Non-pigmented ciliary epithelial cell (primary cell): ENCODE measurements at places on chromosomes 4 and X.

- no peak for DNase-seq
Observed at GRCh38 chr4:105225500-105225899, 78.8 kb downstream of the TET2 start.

- no peak for DNase-seq
Observed at GRCh38 chr4:51885363-51885762, 42.4 kb downstream of the DCUN1D4 start.

DNA sequence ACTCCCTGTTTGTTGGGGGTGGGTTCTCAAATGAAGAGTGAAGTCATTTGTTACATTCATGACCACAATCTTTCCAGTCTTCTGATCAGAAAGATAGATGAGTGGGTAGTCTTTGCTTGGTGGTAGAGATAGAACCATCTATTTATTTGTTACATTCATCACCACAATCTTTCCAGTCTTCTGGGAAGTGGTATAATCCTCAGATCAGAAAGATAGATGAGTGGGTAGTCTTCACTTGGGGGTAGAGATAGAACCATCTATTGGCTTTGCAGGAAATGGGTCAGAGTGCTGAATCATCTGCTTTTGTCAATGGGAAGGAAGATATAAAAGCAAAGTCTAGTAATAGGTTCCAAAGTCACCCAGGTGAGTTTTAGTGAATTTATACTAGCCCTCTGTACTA lies 64.2 kb upstream of the EPGN start:
- DNase-seq = no peak

GRCh38 chr4:158170691-158171561 lies 1.9 kb downstream of the GASK1B start:
- no peak for DNase-seq

- no peak for DNase-seq
Observed at GRCh38 chr4:1462009-1462767, 55.9 kb upstream of the NKX1-1 start.

DNA sequence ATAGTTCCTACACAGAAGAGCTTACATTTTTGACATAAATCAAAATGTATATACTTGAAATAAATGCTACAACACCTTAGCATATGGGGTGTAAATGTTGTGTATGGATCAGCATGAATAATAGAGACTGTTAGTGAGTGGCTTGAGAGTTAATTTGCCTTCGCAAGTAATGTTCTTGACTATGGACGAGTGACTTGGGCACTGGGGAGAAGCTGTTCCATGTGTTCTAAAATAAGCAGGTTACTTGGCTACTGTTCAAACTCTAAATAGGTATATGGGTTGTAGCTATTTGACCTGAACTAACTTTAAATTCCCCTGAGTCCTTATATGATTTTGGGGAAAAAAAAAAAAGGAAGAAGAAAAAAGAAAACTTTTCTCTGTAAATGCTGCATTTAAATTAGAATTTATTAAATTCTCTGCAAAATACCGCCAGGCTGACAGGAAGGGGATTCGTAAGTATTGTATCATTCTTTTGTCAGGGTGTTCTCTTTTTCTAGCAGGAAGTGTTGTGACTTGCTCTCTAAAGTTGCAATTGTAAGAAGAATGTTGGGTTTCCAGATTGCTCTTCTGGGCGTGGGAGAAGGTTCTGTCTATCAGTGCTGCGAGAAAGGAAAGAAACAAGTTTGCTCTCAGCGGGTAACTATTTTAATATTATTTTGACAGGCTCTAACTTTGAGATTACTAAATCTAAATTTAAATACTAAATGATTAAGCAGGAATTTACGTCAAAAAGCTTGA lies 32.2 kb downstream of the PLS3 start:
- no peak for DNase-seq

- no peak for DNase-seq
Observed at GRCh38 chrX:136810493-136810892, 29.8 kb upstream of the ARHGEF6 start.

- DNase-seq = no peak
Observed at GRCh38 chr4:54716478-54717065, 58.8 kb downstream of the KIT start.

GRCh38 chrX:41542536-41542935 lies 95.4 kb downstream of the NYX start:
- DNase-seq = no peak

DNA sequence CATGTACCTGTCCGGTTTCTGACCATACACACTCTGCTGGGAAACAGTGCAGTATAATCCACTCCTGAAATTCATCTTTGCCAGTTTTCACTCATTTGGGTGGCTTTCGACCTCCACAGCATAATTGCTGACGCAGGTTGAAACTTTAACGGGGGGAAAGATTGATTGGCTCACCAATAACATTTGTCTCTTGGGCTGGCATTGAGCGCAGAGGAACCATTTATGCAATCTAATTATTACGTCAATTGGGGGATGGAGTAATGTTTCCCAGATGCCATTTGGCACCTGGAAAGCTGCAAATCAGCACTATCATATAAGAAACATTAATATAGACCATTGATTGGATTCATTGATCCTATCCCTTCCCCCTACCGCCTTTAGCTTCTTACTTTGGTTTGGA lies 24.1 kb upstream of the ARHGAP36 start:
- DNase-seq = no peak

DNA sequence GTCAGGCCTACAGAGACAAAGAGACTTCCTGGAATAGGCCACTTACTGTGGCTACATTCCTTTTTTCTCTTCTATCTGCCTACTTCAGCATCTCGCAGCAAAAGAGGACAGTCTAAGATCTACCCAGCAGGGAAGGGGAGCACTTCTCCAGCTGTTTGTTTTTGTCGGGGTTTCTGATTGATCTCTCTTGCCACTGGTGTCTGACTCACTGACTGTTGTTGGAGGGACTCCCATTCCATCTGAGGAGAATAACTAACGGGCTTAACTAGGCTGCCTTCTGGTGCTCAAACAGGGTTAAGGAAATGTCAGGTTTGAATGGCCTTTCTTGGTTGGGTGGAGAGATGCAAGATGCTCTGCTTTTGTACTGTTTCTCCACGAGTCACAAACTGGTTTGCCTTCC lies 100.2 kb upstream of the TMEM164 start:
- no peak for DNase-seq

DNA sequence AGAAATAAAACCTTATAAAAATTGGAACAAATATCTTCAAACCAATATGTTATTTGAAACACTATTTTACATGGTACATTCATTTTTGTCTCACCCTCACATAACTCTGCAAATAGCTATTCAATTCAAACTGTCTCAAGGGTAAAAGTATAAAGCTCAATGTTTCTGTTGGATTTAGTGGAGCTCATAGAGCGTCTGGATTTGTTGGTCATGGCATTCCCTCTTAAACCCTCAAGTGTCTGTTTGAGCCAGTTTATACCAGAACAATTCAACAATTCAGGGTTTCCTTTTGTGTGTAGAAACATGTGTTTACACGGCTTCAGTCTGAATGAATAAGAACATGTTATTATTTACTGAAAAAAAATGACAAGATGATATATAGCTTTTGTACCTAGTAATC lies 161.6 kb downstream of the PCDH18 start:
- DNase-seq = no peak

GRCh38 chrX:104318330-104319009 lies 63.7 kb upstream of the ESX1 start:
- DNase-seq = no peak

- no peak for DNase-seq
Observed at GRCh38 chrX:101785142-101785541, 125.5 kb upstream of the ARMCX2 start.

GRCh38 chr4:54073271-54073880 lies 9.0 kb upstream of the CHIC2 start:
- no peak for DNase-seq

GRCh38 chr4:114386637-114387233 lies 211.9 kb upstream of the UGT8 start:
- no peak for DNase-seq

DNA sequence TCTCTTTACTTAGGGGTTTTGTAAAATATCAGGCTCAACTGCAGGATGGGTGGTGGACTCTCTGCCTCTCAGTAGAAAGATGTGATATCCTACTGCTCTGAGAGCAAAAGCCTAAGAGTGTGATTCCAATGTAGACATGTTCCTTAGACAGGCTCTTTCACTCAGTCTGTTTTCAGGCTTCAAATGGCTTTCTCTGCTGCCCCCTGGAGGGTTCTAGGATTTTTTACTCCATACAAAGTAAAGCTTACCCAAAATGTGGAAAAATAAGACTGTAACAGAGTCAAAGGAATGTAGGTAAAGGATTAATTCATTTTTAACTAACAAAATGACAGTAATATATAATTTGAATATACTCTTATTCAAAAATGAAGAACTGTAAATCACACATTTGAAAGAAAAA lies 32.1 kb downstream of the ZGRF1 start:
- DNase-seq = peak; percentile 35

DNA sequence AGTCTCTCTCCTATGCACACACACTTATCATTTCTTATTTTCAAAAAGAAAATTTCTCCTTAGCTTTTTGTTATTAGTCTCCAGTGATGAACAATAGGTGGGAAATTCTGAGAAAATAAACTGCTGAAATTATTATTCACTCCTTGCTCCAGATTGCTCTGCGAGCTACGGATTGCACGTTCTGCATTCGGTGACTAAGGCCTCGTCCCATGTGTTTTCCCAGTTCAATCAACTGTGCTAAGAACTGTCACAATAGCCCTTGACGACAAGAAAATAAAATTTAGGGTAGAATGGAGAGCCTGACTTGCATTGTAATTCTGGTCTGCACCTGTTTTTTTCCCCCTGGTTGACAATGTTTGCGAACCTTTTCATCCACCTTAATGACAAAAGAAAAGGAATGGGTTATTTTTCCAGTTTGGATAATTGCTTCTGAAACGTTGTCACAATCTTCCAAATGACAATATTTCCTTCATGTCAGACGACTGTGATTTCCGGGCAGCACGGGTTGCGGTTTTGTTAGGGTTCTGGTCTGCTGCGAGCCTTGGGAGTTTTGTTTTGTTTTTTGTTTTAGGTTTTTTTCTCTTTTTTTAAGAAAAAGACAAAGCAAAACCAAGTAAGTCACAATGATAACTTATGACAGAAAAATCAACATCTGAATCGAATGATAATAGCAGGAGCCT lies 124.5 kb upstream of the NOCT start:
- no peak for DNase-seq

DNA sequence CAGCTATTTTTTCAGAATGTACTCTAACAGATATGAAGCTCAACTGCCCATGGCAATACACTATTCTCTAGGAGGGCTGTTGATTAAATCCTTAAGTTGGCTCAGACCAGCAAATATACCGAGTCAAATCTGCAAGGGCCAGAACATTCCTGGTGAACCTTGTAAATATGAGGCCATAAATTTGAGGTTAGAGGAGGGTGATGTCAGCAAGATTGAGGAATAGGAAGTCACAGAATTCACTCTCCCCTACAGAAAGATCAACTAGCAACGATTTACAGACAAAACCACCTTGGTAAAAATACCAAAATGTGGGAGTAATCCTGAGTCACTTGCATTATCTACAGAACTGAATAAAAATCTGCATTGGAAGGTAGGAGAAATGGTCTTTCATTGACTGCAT lies 399.3 kb downstream of the GPM6A start:
- peak; percentile 55 for DNase-seq

DNA sequence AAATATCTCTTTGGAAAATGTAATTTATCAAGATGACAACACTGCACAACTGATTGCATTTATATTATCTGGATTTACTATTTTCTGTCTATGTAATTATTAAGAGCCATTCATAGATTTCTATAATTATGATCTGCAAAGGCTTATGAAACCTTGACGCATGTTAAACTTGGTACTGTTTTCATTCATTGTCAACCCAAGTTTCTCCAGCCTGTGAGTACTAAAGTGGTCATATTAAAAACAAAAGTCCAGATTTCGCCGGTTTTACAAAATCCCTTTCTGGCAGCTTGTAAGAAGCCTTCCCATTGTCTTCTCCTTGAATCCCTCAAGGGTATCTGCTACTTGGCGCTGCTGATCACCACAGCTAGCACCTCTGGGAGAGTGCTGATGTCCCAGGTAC lies 19.7 kb upstream of the GRPR start:
- no peak for DNase-seq

DNA sequence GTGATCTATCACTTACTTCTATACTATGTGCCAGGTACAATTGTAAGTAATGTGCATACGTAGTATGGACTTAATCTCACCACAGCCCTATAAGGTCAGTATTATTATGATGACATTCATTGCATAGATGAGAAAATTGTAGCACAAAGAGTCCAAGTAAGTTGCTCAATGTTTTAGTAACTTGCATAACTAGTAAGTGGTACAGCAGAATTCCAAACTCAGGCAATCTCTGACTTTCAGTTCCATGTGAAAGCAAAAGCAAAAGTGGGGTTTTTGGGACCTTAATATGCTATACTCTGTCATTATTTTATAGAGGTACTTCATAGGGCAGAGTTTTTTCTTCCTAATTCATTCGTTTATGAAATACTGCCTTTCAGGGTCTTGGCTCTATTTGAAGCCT lies 188.8 kb upstream of the VEGFC start:
- no peak for DNase-seq

GRCh38 chr4:106569146-106570031 lies 200.8 kb upstream of the GIMD1 start:
- DNase-seq = no peak

- no peak for DNase-seq
Observed at GRCh38 chr4:102343964-102344519, 1.2 kb downstream of the SLC39A8 start.

DNA sequence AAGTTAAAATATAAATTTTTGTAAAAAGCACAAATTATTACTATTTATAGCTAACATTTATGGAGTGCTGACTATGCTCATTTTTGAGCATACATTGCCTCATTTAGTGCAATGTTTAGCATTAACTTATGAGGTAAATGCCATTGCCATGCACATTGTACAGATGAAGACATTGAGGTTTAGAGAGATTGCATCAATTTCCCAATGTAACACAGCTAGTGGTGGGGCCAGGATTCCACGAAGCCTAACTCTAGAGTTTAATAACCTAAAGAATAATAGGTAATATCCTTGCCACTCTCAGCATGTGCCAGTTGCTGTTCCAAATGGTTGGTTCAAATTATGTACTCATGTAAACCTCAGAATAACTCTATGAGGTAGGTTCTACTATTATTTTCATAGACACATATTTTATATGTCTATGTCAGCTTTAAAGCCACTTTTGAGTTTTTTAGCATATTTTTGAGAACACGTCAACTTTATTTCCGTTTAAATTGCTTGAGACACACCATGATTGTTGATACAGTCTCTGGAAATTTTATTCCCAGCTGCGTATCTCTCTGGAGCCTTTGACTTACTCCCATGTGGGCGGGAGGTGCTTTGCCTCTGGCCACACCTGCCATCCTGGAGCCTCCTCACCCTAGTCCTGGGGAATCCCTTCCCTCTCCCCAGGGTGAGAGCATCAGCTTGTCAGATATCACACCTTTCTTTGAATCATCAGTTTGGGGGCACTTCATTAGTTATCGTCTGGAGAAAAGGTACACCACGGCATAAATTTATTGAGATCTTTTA lies 10.8 kb upstream of the ADH1A start:
- peak; percentile 6 for DNase-seq

DNA sequence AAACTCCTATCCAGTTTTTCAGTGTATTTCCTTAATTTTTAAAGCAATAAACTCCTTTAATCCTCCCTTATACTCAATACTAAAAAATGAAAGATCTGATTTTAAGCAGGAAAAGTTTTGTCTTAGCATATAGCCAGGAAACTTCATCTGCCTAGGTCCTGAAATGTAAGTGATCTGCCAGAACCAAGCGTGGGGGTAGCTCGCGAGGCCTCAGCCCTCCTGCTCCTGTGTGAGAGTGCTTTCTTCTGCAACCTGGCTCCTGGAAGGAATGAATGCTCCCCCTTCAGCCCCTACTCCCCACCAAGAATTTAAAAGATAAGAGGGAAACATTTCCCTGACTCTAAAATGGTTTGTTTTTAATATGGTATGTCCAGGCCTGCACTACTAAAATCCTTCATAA lies 160.1 kb downstream of the CBR4 start:
- no peak for DNase-seq

GRCh38 chrX:75067931-75068330 lies 88.2 kb downstream of the ABCB7 start:
- DNase-seq = no peak
